GDM1 (cell line): ENCODE measurements at places on chromosomes 4 and X.

- no peak for DNase-seq
Observed at GRCh38 chr4:6917461-6918271, 8.0 kb downstream of the TBC1D14 start.

GRCh38 chr4:137576446-137576845, 44.2 kb upstream of the PCDH18 start:
- no peak for DNase-seq

GRCh38 chrX:39331082-39331704, 529.9 kb downstream of the MID1IP1 start:
- no peak for DNase-seq

DNA sequence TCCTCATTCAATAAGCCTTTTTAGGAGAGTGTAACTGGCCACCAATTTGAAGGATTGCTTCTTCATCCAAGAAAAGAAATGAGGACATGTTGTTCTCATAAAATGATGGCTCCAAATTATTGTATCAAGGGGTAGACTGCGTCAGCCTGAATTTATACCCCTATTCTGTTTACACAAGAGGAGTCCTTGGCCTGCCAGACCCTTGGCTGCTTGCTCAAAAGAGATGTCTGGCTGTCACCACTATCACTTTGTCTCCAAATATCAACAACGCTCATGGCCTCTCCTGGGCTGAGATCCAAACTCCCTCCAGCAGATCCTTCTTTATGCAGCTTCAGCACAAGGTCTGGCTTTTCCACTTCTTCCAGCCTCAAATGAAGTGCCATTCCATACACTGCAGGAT, 127.9 kb downstream of the OR13H1 start:
- no peak for DNase-seq
